Amniotic epithelial cell (primary cell): ENCODE measurements at places on chromosomes 7 and 10.

DNA sequence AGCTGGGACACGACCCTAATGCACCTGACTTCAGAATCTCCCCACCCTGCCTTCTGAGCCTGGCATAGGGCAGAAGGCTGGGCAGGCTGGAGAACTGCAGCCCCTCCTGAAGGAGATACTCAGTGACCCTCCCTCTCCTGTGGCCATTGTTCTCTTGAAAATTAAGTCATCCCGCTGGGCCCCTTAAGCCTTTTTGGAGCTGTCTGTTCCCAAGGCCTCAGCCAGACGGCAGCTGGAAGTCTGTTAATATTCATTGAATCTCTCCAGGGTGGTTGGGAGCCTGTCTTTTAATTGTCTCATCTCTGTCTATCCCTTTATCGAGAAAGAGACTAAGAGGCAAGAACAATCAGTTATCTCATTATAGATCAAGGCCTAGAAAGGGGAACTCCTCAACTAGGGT is 118.1 kb upstream of the PCBD1 start:
- DNase-seq = no peak

GRCh38 chr10:21280971-21281572 is 244.4 kb downstream of the SKIDA1 start:
- no peak for DNase-seq

- DNase-seq = peak; percentile 55
Observed at GRCh38 chr7:135197906-135198655, 13.2 kb downstream of the WDR91 start.

- no peak for DNase-seq
Observed at GRCh38 chr7:8511855-8512254, 78.4 kb downstream of the NXPH1 start.

GRCh38 chr10:18690541-18690940 is 31.3 kb downstream of the ARL5B start:
- no peak for DNase-seq

DNA sequence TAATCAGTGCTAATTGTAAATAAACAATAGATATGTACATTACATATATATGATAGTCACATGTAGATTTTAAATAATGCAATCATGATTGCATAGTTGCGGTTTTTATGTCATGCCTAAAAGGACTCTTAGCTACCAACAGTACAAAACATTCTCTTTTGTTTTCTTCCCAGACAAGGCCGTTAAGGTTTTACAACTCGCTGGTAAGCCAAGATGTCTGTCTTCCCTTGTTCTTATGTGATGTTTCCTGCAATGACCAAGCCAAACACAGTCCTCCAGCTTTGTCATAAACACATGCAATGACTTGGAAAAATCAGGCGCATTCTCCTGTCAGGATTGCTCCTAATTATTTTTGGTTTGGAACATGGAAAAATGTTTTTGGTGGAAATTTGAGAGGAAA is 192.3 kb upstream of the GLI3 start:
- no peak for DNase-seq

DNA sequence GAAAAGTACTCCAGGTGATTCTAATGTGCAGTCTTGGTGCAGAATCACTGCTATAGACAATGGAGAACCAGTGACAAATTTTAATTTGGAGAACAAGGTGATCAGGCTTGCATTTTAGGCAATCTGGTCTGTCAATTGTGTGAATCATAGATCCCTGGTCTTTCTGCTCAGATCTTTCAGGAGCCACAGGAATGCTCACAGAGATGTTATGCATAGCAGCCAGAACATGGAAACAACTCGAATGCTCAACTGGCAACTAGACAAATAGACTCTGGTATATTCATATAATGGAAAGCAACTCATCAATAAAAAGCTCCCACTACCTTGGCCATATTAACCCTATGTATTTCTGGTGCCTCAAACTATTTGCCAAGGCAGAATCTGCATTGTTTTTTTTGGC is 209.1 kb downstream of the PHF14 start:
- DNase-seq = peak; percentile 44

DNA sequence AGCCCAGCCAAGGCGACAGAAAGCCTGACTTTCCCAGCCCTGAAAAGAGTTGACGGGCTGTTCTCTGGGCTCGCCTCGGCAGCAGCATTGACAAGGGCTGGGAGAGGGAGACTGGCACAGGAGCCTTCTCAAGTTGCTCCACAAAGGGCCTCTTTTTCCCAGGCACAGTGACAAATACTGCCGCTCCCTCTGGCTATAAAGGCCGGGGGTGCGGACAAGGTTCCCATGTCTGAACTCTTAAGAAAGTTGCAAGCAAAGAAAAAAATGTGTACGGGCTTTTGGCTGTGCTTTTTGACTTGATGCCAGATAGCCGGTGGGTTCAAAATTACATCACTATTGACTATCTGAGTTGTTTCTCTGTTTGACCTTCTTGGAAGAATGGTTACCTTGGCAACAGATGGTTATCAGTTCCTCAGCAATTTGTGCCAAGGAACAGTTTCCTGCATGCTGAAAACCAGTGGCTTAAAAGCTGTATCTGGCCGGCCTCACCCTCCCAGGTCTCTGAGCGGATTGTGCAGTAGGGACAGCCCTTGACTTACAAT is 115.9 kb upstream of the EEPD1 start:
- DNase-seq = peak; percentile 97

GRCh38 chr10:73959484-73960243 is 38.3 kb upstream of the VCL start:
- peak; percentile 90 for DNase-seq

GRCh38 chr7:45363669-45364068 is 206.1 kb downstream of the RAMP3 start:
- DNase-seq = no peak

DNA sequence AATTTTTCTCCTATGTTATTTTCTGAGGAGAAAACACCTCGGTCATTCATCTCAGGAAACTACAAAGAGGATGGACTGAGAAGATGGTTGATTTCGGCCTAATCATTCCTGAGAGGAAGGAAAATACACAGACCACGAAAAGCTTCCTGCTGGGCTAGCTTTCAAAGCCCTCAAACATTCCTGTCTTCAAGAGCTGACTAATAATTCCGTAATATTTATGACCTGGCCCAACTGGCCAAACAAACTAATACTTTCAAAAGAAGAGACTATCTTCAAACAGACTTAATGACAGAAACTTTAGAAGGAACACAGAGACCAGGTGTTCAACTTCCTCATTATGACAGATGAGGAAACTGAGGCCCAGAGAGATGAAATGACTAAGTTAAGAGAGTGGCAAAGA is 215.1 kb upstream of the FRMD4A start:
- peak; percentile 83 for DNase-seq

- DNase-seq = no peak
Observed at GRCh38 chr10:29596826-29597225, 37.9 kb downstream of the SVIL start.

DNA sequence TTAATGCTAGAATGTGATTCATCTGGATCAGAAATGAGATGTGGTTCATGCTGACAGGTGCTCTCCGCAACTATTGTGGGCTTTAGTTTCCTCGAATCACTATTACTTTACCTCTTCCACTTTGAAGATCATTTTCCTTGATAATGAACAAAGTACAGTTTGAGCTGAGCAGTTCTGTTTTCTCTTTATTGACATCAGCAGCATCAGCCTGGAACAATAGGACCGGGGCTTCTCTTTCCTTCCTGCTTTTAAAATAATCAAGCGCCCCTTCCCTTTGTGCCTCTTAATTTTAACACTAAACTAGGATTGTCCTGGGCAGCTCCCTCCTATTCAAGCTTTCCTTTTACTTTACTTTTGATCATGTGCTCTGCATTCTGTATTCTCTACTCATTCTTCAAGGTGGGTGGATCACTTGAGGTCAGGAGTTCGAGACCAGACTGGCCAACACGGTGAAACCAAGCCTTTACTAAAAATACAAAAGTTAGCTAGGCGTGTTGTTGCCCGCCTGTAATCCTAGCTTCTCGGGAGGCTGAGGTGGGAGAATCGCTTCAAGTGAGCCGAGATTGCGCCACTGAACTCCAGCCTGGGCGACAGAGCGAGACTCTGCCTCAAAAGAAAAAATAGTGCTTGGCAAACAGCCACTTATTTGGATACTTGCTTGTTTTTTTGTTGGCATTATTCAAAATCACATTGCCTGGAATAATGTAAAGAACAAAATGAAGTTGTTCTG is 67.0 kb upstream of the RHEB start:
- DNase-seq = no peak

DNA sequence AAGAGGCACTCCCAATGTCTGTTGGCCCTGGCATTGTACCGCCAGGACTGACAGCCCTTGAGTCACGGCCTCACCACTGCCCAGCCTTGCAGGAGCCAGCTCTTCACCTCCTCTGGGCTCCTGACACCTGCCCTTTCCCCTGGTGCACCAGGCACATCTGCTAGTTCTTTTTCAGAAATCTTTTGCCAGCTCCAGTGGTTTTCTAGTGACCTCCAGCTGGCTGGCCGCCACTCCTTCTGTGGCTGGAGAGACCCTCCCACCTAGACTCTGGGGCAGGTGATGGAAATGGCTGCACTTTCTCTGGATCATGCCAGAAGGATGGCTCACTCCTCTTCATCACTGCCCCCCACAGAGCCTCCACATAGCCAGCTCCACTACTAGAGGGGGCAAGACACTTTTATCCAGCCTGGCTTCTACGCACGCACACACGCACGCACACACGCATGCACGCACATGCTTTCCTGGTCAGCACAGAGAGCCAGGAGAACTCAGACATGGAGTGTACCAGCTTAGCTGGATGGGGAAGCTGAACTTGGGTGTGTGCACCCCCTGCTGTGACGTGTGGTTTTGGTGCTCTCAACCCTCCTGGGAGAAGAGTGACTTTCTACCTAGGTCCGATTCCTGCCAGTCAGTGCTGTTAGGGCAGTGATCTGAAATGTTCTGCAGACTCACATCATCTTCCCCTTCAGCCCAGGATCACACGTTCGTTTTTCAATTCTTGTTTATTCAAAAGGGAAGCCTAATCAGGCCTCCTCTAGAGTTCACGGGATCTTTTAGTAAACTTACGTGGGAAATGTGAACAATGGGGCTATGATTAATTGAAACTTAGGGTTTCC is 222.0 kb downstream of the PRPF18 start:
- no peak for DNase-seq

GRCh38 chr7:50608196-50608906 is 43.1 kb upstream of the DDC start:
- no peak for DNase-seq

GRCh38 chr7:143265017-143265693 is 1.9 kb downstream of the GSTK1 start:
- no peak for DNase-seq

- DNase-seq = peak; percentile 32
Observed at GRCh38 chr10:102796407-102797176, 40.6 kb downstream of the CYP17A1 start.

- no peak for DNase-seq
Observed at GRCh38 chr10:93818086-93818485, 60.4 kb downstream of the LGI1 start.

- no peak for DNase-seq
Observed at GRCh38 chr10:97502916-97503315, 4.2 kb downstream of the UBTD1 start.

- DNase-seq = no peak
Observed at GRCh38 chr10:43199684-43200537, 61.7 kb downstream of the CSGALNACT2 start.

DNA sequence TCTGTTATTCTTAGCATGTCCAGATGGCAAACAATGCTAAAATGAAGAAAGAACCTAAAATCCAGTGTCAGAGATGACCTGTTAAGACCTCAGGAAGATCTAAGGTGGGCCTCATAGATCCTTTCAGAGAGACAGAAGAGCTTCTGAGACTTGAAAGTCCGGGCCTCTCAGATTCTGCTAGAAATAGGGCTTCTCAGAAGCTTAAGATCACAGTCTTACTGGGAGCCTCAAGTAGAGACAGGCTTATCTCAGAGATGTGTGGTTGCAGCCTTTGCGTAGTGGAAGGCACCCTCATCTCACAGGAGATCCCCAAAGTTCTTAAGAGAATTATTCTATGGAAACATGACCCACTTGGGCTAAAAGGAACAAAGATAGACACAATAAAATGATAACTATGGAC is 642.8 kb downstream of the TNS3 start:
- DNase-seq = no peak

DNA sequence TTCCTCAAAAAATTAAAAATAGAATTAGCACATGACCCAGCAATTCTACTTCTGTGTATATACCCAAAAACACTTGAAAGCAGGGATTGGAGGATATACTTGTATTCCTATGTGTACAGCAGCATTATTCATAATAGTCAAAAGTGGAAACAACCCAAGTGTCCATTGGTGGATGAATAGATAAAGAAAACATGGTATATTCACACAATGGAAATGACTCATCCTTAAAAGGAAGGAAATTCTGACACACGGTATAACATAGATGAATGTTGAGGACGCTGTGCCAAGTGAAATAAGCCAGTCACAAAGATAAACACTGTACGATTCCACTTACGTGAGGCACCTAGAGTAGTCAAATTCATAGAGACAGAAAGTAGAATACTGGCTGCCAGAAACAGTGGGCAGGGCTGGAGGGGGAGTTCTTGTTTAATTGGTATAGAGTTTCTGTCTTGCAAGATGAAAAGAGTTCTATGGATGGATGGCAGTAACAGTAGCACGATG is 26.6 kb upstream of the KAT6B start:
- peak; percentile 68 for DNase-seq

DNA sequence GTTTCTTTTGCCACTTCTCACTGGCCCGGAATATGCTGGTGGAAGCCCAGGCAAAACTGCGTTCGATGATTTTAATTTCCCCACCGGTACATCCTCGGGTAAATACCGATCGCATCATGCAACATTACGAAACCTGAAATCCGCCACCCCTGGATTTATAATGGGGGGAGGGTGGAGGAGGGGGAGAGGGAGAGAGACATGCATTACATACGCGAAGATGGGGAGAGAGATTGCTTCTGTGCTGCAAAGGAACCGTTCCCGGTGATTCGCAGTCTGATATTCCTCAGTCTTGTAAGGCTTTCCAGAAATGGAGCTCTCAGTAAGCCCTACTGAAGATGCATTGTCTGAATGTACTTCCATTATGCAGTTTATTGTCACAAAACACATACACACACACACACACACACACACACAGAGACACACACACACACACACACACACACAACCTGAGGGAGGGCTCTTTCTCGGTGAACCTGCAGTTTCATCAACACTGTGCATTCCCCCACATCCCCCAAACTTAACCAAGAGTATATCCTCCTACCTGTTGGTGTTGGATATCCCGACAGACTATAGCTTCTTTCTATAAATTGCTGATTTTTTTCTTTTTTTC is 741 bp downstream of the GPR85 start:
- peak; percentile 42 for DNase-seq

DNA sequence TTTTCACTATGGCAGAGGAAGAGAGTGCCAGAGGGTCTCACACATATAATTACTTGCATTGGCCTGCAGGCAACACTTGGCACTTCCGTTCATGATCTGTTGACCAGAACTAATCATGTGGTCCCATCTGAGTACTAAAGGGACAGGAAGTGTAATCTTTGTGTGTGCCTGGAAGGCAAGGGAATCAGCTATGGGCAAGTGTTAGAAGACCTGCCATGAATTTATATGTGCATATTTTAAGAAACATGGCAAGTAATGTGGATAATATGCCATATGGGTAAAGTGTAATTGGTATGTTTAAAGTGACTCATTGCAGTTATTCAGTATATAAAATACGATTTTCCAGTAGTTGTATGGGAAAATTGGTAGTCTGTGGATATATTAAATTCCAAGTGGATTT is 46.1 kb downstream of the CCSER2 start:
- no peak for DNase-seq
